Activated CD8-positive, alpha-beta memory T cell treated with anti-CD3 and anti-CD28 coated beads, Interleukin-2, amount 50 U/mL, for 48 hours (primary cell): ENCODE measurements at places on chromosomes 12 and 14.
A peak's percentile ranks its signal among the peaks of the same experiment; 100 is the strongest.

DNA sequence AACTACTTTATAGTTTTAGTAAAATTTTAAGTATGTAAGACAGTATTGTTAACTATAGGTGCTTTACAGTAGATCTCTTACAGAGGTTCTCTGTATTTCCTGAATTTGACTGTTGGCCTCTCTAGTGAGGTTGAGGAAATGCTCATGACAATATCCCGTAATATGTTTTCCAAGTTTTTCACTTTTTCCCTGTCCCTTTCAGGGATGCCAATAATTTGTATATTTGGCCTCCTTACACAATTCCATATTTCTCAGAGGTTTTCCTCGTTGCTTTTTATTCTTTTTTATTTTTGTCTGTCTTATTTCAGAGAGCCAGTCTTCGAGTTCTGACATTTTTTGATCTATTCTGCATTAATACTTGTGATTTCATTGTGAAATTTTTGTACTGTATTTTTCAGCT is 233.7 kb upstream of the PDE3A start:
- no peak for DNase-seq

DNA sequence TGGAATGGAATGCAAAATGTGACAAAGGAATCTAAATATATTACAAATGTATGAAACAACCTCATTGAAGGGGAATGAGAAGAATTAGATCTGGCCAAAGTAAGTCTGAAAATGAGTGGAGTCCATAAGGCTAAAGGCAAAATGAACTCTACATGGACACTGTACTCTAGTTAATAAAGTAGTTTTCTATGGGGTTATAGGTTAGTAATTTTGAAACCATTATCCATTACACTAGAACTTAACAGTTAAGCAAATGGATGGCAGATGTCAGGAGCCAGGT is 222.1 kb downstream of the NUAK1 start:
- no peak for DNase-seq

DNA sequence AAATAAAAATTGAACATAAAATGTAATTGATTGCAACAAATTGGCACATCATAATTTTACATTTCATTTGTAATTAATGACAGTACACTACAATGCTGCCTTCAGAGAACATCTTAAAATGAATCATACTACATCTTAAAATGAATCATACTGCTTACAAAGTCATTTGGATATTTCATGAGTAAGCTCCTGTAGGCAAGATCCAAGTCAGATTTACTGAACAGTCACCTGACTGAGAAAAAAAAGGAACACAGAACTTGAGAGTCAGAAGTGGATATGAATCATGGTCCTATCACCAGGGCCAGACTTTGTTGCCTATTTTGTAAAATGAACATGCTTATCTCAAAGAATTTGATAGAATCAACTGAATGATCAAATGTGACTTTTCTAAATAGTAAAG is 32.7 kb upstream of the FBLN5 start:
- no peak for DNase-seq

GRCh38 chr12:112939761-112940381 is 1.6 kb downstream of the OAS3 start:
- no peak for DNase-seq

DNA sequence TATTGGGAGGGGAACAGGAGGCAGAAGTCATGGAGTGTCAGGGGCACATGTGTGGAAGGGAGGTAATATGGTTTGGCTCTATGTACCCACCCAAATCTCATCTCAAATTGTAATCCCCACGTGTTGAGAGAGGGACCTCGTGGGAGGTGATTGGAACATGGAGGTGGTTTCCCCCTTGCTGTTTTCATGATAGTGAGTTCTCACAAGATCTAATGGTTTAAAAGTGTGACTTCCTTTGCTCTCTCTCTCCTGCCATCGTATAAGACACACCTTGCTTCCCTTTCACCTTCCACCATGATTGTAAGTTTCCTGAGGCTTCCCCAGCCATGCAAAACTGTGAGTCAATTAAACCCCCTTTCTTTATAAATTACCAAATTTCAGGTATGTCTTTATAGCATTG is 41.6 kb upstream of the CDK17 start:
- no peak for DNase-seq

- DNase-seq, result no peak
Measured at GRCh38 chr12:30515351-30515750, 180.3 kb downstream of the IPO8 start.

DNA sequence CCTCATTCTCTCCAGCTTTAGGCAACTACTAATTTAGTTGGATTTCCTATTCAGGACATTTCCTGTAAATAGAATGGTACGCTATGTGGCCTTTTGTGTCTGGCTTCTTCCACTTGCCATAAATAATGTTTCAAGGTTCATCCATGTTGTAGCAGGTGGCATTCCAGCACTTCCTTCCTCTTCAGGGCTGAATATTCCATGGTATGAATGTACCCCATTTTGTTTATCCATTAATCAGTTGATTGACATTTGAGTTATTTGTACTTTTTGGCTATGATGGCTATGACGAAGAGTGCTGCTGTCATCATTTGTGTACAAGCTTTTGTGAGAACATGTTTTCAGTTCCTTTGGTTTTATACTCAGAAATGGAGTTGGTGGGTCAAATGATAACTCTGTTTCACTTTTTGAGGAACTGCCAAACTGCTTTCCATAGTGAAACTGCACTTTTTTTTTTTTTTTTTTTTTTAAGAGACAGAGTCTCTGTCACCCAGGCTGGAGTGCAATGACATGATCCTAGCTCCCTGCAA is 6.5 kb upstream of the CDK2AP1 start:
- DNase-seq, result no peak

DNA sequence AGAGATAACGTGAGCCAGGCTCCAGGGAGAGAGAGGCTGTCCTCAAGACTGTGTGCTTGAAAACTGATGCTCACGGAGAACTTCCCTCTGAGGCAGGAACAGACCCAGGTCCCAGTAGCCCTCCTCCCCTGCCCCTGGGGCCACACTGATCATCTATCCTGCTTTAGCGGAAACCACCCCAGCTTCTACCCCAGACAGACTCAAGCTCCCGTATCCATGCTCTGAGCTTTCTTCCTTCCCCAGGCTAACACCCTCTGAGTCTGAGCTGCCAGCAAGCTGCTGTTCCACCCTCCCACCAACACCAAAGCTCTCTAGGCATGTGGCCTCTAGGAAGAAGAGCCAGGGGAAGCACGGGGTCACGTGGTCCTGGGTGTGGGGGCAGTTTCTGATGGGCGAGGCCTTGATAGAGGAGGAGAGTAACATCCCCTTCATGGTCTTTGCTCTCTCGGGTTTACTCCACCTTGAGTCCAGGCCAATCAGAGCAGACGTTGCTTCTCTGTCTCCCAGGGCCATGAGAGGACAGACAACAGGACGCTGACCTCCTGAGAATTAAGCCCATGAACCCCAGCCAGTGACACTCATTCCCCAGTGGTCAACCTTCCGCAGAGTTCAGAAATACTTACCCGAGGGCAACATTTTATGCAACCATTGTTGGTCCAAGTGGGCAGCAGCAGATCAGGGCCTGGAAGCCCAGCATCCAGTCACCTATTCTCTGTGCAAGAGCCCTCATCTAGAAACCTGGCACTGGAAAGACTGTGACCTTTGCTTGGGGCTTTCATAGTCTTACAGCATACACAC is 1.4 kb downstream of the PCK2 start:
- DNase-seq, result peak; percentile 82

DNA sequence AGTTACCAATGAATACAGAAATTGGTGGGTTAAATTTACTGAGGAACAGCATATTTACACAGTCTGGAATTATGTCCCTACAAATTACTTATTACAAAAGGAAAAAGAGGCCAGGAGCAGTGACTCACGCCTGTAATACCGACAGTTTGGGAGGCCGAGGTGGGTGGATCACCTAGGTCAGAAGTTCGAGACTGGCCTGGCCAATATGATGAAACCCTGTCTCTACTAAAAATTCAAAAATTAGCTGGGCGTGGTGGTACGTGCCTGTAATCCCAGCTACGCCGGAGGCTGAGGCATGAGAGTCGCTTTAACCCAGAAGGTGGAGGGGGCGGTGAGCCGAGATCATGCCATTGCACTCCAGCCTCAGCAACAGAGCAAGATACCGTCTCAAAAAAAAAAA is 52.6 kb downstream of the HECTD1 start:
- no peak for DNase-seq

GRCh38 chr12:66426696-66427095 is 124.4 kb downstream of the HELB start:
- no peak for DNase-seq
